ENCODE measurements at places on chromosomes 6 and 20. TPM values are rescaled to one million over a fixed set of nuclear protein-coding genes. Genes with fewer than 3 reads are reported as not detected.

Gene OLIG3
- total RNA-seq: not detected

Gene IL17F
- total RNA-seq: not detected

Gene MYMX
- 0.71 TPM for total RNA-seq

Gene TPMT
- 16.5 TPM for total RNA-seq

Gene KIF16B
- total RNA-seq: 19.4 TPM

GRCh38 chr6:134216301-134217010, 101.5 kb downstream of the SGK1 start:
- no peak for DNase-seq

- peak; percentile 67 for DNase-seq
Observed at GRCh38 chr20:23365390-23366165, 3.6 kb downstream of the GZF1 start.

- DNase-seq: peak; percentile 32
Observed at GRCh38 chr20:58715391-58715800, 22.8 kb downstream of the NPEPL1 start.

GRCh38 chr20:48783533-48784272, 44.1 kb downstream of the PREX1 start:
- no peak for DNase-seq

GRCh38 chr6:137751768-137752560, 115.1 kb upstream of the TNFAIP3 start:
- no peak for DNase-seq

GRCh38 chr6:22668307-22668706, 98.9 kb downstream of the HDGFL1 start:
- DNase-seq: peak; percentile 47

DNA sequence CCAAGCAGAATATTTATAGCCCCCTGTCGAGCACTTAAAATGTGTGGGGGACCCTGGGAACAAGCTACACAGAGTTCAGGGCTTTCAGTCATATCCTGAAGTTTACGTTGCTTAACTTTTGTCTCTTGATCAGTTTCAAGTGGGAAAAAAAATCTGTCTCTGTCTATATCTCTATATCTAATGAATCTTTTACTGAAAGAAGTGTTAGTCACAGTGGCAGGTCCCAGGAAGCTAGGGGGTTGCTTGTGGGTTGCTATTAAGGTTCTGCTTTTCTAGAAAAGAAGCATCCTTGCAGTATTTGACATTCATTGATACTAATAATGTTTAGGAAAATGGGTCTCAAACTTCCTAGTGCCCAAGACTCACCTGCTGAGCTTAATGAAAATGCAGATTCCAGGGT, 76.7 kb upstream of the CLDN20 start:
- DNase-seq: no peak

DNA sequence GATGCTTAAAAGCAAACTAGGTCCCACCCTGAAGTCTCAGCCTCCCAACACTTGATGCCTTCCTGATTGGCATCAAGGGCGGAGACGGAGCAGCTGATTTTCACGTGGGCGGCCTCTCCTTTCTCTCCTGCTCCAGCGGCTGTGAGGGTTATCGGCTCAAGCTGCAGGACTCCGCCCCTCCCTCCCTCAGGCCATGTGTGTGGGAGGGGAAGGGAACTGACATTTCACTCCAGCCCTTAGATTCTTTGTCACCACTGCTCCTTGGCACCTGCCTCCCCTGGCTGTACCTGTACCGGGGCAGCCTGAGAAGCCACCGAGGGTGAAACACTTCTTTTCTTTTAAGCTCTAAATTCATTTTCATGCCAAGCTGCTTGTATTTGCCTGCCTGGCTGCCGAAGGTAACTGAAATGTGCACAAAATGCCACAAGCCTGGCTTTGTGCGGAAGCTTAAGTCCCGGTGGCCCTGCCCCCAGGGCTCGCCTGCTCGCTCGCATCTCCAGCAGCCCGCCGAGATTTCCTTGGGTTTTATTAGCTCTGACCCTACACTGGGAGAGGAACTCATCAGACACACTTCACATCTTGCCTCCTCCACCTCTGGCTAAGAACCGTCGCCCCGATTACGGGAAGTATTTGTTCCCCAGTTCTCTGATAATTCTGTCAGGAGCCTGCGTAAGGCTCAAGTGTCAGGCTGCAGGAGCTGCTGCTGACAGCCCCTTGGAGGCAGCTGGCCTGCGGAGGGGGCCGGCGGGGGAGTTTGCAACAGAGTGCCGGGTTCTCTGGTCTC, 9.6 kb upstream of the CPNE5 start:
- peak; percentile 86 for DNase-seq

DNA sequence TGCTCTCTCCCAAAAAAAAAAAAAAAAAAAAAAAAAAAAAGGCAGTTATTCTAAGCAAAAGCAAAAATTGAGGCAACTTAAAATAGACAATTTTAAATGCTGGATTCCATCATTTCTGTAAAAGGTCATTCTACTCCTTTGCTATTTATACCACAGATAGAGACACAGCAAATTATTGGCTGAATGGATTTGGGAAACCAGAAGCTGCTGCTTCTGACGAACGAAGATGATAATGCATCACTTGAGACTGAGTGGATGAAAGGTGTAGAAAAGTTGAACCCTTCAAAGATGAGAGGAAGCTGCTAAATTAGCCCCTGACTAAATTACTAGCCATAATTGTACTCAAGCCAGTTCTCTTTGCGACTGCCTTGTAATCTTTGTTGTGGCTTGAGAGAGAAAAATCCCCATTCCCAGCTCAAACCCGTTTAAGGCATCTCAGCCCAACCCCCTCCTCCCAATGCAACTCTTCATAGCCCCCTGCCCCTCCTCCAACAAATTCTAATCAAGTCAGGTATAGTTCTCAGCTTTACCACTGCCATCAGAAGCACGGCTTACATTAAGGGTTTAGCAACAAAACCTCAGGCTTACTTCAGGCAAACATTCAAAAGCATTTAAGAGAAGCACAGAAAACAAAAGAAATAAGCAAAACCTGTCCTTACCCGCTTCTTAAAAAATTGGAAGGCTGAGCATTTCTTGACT, 1.0 kb downstream of the SGK1 start:
- no peak for DNase-seq

- no peak for DNase-seq
Observed at GRCh38 chr6:138814179-138814834, 18.4 kb downstream of the ECT2L start.

DNA sequence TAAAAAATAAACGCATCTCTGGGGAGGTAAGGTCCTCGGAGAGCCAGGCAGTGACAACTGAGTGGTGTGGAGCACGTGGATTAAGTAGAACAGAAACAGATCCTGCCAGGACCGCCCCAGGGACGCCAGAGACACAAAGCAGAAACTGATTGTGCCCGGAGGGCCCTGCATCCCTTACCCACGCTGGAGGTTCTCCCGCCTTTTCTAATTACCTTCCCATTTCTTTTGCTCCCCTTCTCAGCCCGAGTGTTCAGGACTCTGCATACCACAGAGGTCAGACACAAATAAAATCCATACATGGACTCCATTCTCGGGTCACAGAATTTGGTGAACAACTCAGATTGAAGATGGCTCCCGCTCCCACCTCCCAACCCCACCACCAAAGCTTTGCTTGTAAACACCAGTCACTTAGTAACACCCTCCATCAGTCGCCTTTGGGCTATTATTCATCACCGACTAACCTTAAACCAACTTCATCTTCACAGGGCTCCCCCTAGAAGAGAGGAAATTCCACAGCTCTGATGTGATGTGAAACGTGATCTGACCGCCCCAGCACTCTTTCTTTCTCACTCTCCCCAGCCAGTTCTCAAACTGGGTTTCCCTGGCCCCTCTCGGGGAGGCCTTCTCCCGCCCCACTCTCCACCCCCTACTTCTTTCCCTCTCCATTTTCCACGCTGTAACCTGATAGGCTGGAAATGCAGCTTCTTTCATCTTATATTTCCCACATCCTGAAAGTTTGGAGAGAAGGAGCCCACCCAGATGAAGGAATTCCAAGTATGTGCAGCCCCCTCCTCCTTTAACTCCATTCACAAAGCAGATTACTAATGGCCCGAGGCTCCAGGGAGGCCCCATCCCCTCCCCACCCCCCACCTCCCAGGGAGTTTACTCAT, 32.5 kb upstream of the PIM1 start:
- DNase-seq: no peak

Data from right cardiac atrium (tissue), 5 donors.